ENCODE measurements at places on chromosomes 7 and 10. TPM values are rescaled to one million over a fixed set of nuclear protein-coding genes. Genes with fewer than 3 reads are reported as not detected.

GRCh38 chr7:33981671-33982424 lies 76.5 kb downstream of the BMPER start:
- H3K4me3 ChIP-seq, result no peak overlapping the region
- no peak overlapping the region for H3K27ac ChIP-seq
- no peaks in the 10 kb centered on the region for H3K4me1 ChIP-seq

DNA sequence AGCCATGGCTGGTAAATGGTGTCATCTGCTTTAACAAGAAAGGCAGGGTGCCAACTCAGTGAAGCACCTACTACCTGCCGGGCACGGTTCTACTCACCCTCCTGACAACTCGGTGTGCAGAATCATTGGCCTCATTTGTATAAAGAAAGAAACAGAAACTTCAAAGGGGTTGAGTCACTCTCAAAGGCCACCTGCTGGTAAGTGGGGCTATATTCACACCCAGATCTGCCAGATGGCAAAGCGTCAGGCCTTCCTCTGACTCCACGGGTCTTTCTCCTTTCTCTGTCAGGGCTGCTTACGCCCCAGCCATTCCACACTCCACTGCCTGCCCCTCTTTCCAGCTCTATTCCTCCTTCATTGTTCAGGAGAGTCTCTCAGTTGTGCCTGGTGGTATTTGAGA lies 309.2 kb downstream of the GFRA1 start:
- H3K27ac ChIP-seq, result no peak overlapping the region
- DNase-seq, result no peak
- H3K36me3 ChIP-seq, result peaks cover 3% of the 10 kb centered on the region
- no peak overlapping the region for H3K4me3 ChIP-seq

DNA sequence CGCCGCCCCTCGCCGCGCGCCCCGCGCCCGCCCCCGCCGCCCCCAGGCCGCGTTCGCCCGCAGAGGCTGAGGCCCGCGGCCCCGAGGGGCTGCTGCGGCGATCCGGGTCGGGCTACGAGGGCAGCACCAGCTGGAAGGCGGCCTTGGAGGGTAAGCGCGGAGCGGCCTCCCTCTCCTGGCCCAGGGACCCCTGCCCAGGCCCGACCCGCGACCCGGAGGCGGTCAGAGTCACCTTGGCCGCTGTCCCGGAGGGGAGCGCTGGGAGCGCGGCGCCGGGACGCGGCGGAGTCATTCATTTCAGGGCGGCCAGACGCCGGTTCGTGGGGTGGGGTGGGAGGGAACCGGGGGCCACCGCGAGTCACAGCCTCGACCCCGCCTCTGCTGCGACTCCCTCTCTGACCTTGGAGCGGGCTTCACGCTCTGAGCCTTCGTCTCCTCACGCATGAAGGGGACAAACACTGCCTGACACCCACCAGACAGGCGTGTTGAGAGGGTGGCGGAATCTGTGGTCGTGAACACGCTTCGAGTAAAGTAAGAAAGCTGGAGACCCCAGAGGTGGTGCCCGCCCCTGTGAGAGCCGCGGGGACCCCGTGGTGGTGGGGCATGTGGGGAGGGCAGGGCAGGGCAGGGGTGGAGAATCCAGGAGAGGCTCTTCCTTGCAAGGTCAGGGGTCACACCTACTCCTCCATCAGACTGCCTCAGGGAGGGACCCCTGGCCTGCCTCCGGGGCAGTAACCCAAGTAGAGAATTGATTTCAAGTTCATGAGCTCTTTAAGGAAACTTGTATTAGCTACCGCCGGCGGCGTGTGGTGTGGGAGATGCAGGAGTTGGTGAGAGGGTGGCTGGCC lies 707 bp downstream of the CLEC2L start:
- no peak overlapping the region for H3K27ac ChIP-seq
- peak overlapping the region; percentile 34 for H3K4me3 ChIP-seq
- DNase-seq, result no peak

DNA sequence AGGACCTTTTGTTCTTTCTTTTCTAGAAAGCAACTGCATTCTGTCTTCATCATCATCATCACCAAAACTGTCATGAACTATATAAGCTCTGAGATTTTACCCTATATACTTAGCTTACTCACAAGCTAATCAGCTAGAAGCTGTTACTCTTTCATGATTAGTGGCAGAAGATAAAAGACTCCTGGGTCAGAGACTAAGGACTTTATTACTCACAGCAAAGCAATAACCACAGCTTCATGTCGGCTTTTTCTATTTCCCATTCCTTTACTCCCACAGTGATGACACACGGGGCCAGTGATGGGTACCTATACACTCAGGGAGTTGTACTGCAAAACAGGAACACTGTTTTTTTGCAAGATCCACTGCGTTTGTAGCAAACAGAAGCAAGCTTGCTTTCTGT lies 8.4 kb upstream of the C10orf88 start:
- no peak overlapping the region for H3K4me3 ChIP-seq
- no peak for DNase-seq
- H3K36me3 ChIP-seq, result peaks cover 6% of the 10 kb centered on the region
- H3K27me3 ChIP-seq, result peaks cover 21% of the 10 kb centered on the region

DNA sequence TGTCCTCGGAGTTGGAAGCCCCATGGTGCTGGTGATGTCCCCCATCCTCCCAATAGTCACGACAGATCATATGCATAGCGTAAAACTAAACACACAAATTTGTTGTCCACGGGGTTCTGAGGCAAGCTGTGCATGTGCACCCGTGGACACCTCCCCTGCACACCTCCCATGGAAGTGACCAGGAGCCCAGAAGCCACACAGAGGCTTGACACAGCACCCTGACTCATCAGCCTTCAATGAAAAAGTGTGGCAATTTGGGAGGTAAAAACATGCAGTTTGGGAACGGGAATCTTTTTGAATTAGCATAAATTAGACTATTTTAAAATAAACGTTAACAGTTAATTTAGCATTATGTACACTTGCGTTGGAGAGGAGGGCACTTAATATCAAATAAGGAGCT lies 89.2 kb upstream of the NPS start:
- H3K4me1 ChIP-seq, result no peaks in the 10 kb centered on the region
- peaks cover 6% of the 10 kb centered on the region for H3K27me3 ChIP-seq
- no peak overlapping the region for H3K4me3 ChIP-seq
- no peak for DNase-seq
- no peak overlapping the region for H3K27ac ChIP-seq

DNA sequence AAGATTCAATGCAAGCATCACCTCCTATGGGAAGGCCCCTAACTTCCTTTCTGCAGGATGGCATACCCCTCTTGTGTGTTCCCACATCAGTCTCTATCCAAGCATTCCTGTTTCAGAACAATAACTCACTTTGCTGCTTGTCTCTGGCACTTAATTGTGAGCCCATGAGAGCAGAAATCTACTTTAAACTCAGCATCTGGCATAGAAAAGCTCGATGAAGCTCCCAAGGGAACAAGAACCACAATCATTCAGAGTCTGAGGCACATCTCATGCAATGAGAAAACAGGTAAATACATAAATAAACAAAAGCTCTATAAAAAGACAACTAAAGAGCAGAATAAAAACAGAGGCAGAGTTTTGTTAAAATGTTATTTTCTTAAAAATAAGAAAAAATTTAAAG lies 66.2 kb downstream of the VPS41 start:
- H3K4me1 ChIP-seq, result peaks cover 10% of the 10 kb centered on the region
- no peak for DNase-seq
- no peaks in the 10 kb centered on the region for H3K36me3 ChIP-seq
- H3K27ac ChIP-seq, result no peak overlapping the region
- no peaks in the 10 kb centered on the region for H3K27me3 ChIP-seq

DNA sequence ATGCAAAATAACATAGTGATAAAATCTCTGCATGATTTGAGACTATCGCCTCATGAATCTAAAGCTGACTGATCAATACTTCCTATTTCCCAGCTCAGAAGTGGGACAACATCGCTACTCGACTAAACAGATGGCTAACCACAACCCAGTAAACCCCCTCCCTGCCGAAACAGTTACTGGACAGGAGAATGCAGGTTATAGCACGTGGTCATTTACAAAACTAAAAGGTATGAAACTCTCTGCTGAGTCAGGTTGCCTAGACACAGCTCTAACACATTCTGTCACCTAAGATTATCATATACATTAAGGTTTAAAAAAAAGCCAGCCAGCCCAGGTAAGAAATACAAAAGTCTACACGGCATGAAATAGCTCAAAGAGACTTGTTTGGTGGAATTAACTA lies 64.0 kb downstream of the CTBP2 start:
- no peak overlapping the region for H3K27ac ChIP-seq
- no peak overlapping the region for H3K4me3 ChIP-seq
- H3K27me3 ChIP-seq, result no peaks in the 10 kb centered on the region
- peaks cover 72% of the 10 kb centered on the region for H3K4me1 ChIP-seq
- DNase-seq, result no peak

- peaks cover 5% of the 10 kb centered on the region for H3K4me1 ChIP-seq
- H3K27ac ChIP-seq, result no peak overlapping the region
- H3K4me3 ChIP-seq, result no peak overlapping the region
- H3K36me3 ChIP-seq, result no peaks in the 10 kb centered on the region
- no peak for DNase-seq
- peaks cover 8% of the 10 kb centered on the region for H3K27me3 ChIP-seq
These were observed 32.2 kb downstream of the IL15RA start for GRCh38 chr10:5945190-5945509.

- no peaks in the 10 kb centered on the region for H3K36me3 ChIP-seq
- no peak overlapping the region for H3K4me3 ChIP-seq
- no peak for DNase-seq
- no peak overlapping the region for H3K27ac ChIP-seq
- H3K4me1 ChIP-seq, result peaks cover 4% of the 10 kb centered on the region
These were observed 21.4 kb upstream of the KIF20B start for GRCh38 chr10:89679986-89680385.

DNA sequence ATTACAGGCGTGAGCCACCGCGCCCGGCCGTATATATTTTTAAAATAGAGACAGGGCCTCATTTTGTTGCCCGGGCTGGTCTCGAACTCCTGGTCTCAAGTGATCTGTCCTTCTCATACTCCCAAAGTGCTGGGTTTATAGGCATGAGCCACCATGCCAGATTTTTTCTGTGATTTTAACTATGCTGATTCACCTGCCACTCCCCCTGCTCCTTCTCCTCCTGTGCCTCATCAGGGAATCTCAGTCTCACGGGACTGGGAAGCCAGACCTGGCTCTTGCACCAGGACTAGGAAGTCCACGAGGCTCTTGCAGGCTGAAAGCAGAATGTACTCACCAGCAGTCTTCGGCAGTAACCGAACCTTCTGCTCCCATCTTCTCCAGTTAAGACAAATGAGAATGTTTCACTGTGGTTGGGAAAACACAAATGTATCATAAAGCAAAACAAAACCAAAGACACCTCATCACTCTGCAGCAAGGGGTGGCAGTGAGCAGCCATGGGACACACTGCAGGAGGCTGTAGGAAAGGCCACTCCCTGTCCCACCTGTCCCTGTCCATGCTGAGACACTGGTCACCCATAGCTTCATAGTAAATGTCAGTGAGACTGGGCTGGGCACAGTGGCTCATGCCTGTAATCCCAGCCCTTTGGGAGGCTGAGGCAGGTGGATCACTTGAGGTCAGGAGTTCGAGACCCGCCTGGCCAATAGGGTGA lies 78.7 kb upstream of the MKRN1 start:
- no peak overlapping the region for H3K27ac ChIP-seq
- H3K27me3 ChIP-seq, result no peaks in the 10 kb centered on the region
- H3K36me3 ChIP-seq, result peaks cover 9% of the 10 kb centered on the region
- DNase-seq, result no peak
- no peak overlapping the region for H3K4me3 ChIP-seq

DNA sequence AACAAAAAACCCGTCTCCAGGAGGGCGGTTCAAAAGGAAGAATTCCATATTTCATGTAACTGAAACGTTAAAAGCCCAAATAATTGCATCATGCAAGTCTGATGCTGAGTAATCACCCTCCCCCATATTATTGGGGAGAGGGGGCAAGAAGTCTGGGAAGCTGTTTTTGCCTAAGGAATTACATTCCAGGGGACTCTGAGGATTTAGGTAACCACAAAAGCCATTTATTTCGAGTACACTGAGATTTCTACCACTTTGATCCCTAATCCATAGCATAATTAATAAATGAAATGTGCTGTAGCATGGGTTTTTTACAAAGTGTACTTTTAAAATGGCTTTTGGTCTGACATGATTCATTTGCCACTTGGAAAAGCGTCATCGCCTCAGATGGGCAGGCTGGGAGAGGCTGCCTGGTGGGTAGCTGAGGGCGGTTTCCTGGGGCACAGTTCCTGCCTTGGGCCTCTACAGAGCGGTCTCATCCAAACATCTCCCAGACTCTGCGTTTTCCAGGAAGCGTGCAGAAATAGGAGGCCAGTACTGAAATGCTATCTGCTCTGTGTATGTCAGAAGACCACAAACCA lies 106.5 kb downstream of the TCF7L2 start:
- peak overlapping the region; percentile 11 for H3K4me3 ChIP-seq
- peaks cover 2% of the 10 kb centered on the region for H3K27me3 ChIP-seq
- DNase-seq, result no peak
- H3K36me3 ChIP-seq, result peaks cover 2% of the 10 kb centered on the region
- peaks cover 28% of the 10 kb centered on the region for H3K4me1 ChIP-seq

- H3K4me3 ChIP-seq, result no peak overlapping the region
- peak; percentile 45 for DNase-seq
- peaks cover 17% of the 10 kb centered on the region for H3K4me1 ChIP-seq
- H3K36me3 ChIP-seq, result no peaks in the 10 kb centered on the region
- no peaks in the 10 kb centered on the region for H3K27me3 ChIP-seq
- no peak overlapping the region for H3K27ac ChIP-seq
These were observed 14.5 kb downstream of the VWDE start for GRCh38 chr7:12389089-12389700.

GRCh38 chr10:33950206-33950605 lies 615.7 kb upstream of the NRP1 start:
- DNase-seq, result no peak
- H3K27ac ChIP-seq, result no peak overlapping the region
- H3K4me1 ChIP-seq, result no peaks in the 10 kb centered on the region
- H3K4me3 ChIP-seq, result no peak overlapping the region

DNA sequence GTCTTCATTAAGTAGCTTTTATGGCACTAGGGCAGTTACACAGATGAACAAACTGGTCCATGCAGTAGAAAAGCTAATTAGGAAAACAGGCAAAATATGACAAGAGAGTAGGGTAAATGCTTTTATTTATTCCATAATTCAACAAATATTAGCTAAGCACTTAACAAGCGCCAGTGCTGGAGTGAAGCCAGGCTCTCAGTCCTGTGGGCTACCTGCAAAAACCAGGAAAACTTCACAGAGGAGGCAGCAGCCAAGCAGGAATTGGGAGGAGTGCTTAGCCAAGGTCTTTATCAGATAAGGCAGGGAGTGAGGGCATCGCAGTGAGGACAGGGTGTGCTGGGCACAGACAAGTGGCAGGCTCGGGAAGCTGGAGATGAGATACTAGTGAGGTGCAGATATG lies 4.9 kb upstream of the KAT6B start:
- H3K27me3 ChIP-seq, result peaks cover 5% of the 10 kb centered on the region
- H3K4me1 ChIP-seq, result peaks cover 22% of the 10 kb centered on the region
- DNase-seq, result no peak
- peaks cover 10% of the 10 kb centered on the region for H3K36me3 ChIP-seq
- peak overlapping the region; percentile 69 for H3K4me3 ChIP-seq

Gene IL2RA
- not detected for total RNA-seq

Gene ITPRID1
- not detected for total RNA-seq

Gene COBL
- 0.41 TPM for total RNA-seq

Gene ANKIB1
- total RNA-seq, result 36.9 TPM

Data from neural crest cell (in vitro differentiated cells).